ENCODE measurements at places on chromosomes 1 and 21.

- peak; percentile 7 for DNase-seq
Measured at GRCh38 chr1:171742577-171742922, 685 bp upstream of the VAMP4 start.

GRCh38 chr1:201469645-201470074 lies 672 bp upstream of the PHLDA3 start:
- DNase-seq, result no peak

GRCh38 chr1:105368446-105368845 lies 1618.7 kb downstream of the AMY1C start:
- DNase-seq, result no peak

GRCh38 chr1:156612666-156613065 lies 6.5 kb upstream of the HAPLN2 start:
- DNase-seq, result no peak

- no peak for DNase-seq
Measured at GRCh38 chr1:164774819-164775654, 216.1 kb downstream of the PBX1 start.

GRCh38 chr1:207807690-207808321 lies 56.0 kb downstream of the CD46 start:
- no peak for DNase-seq

- peak; percentile 60 for DNase-seq
Measured at GRCh38 chr1:1291548-1292441, 11.6 kb downstream of the SCNN1D start.

DNA sequence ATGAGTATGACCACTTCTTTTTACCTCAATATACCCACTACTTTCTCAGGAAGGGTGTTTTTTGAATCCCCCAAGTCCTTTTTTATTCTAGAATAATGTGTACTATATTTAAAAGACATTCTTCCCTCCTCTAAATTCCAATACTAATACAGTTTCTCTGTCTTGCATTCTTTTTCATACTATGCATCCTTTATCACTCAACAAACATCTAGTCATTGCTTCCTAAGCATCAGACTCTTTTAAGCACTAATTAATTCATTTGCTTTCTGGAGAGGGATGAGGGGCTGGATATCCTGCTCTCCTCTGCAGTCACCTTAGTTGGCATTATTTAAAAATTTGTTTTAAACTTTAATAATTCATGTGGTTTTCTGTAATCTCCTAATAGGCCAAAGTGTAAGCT lies 838.8 kb downstream of the KCNT2 start:
- no peak for DNase-seq

GRCh38 chr1:156692441-156692924 lies 12.9 kb downstream of the CRABP2 start:
- no peak for DNase-seq

GRCh38 chr1:73755649-73756048 lies 442.3 kb downstream of the LRRIQ3 start:
- no peak for DNase-seq

- DNase-seq, result peak; percentile 42
Measured at GRCh38 chr1:174999936-175000696, at the start of gene CACYBP. Gene CACYBP, plus strand, starts transcription at chr1:174999947. Its CDS starts 234 bp downstream, at chr1:175000181.

GRCh38 chr1:168656485-168656884 lies 72.5 kb downstream of the DPT start:
- DNase-seq, result no peak

GRCh38 chr1:226494092-226494609 lies 54.4 kb upstream of the STUM start:
- no peak for DNase-seq

GRCh38 chr1:107899655-107900054 lies 65.3 kb downstream of the VAV3 start:
- DNase-seq, result no peak

GRCh38 chr1:32256473-32257226 lies 5.6 kb downstream of the LCK start:
- no peak for DNase-seq

DNA sequence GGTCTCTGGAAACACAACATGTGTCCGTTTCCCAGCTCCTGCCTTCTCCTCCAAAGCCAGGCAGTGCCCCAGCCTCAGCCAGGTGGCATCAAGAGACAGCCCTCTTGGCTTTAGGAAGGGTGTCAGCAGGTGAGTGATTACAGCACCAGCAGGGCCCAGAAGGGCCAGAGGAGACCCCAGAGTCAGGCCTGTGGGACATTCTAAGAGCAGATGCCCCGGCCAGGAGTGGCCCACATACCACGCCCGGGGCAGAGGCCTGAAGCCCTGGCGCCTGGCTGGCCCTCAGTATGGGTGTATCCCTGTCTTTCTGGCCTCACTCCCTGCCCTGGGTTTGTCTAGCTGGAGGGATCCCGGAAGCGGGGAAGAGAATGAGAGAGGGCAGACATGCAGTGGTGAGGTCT lies 109.2 kb downstream of the CASZ1 start:
- no peak for DNase-seq

GRCh38 chr1:57424231-57425027 lies 569 bp upstream of the DAB1 start:
- DNase-seq, result no peak

GRCh38 chr1:91712981-91713841 lies 172.7 kb downstream of the TGFBR3 start:
- peak; percentile 35 for DNase-seq

DNA sequence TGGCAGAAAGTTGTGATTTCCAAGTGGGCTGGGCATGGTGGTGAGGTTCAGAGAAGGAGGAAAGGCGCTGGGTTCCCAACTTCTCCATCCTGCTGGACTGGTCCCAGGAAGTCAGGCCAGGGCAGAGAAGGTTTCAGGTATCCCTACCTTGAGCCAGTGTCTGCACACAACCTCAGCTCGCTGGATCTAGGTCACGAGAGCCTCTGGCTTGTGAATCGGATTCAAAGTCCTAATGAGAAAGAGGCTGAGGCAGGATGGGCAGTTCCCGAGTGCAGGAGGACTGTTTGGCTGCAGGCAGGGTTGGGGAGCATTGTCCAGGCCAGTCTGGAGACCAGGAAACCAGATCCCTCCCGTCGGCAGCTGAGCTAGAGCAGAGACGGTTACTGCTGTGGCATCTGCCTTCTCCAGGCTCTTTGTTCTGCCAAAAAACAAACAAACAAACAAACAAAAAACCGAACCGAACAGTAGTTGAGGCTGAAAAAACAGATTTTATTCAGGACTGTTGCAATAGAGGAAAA lies 19.5 kb upstream of the IGSF21 start:
- DNase-seq, result no peak

DNA sequence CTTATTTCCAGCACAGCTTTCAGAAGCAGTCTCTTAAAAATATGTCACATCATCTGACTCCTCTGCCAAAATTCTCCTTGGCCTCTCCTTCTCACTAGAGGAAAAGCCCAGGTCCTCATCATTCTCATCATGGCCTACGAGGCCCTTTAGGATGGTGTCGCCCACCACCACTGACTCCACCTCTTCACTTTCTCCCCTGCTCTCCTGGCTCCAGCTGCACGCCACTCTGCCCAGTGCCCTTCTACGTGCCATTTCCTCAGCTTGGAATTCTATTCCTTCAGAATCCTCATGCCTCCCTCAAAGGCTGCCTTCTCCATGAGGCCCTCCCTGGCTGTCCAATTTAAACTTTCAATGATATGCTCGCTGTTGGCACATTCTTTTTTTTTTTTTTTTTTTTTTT lies 25.3 kb upstream of the BTG2 start:
- no peak for DNase-seq

DNA sequence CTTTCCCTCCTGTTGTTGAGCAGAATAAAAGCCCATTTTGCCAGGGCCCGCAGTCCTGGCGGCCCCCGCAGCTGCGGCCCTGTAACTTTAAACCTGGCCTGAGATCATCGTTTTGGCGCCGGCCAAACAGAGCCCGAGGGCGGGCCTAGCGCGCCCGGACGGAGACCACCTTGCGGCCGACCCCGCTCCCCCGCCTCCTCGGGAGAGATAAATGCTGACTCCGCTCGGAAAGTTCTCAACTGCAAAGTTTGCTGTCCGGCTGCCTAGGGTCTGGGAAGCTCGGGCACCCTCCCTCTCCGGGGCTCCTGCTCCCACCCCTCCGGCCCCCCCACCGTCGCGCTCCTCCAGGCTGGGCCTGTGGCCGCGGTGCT lies at the start of gene PDPN:
TSS of gene PDPN (plus strand) at position 238 of the 371 bp plus-strand sequence. CDS start 202 bp downstream, outside the sequence.
- no peak for DNase-seq
